B cell (primary cell): ENCODE measurements at places on chromosomes 5 and 9. TPM values are rescaled to one million over a fixed set of nuclear protein-coding genes. Genes with fewer than 3 reads are reported as not detected.

GGTA1 gene
- not detected in 2 replicates for total RNA-seq

NCS1 gene
- 0.05 and 0.39 TPM in 2 replicates for total RNA-seq

SPATA31A3 gene
- not detected in 2 replicates for total RNA-seq

PCDHB11 gene
- total RNA-seq, result not detected in 2 replicates

IFNA21 gene
- total RNA-seq, result not detected in 2 replicates

KCNMB1 gene
- not detected in 2 replicates for total RNA-seq

SOX30 gene
- total RNA-seq, result 0.29 and 0.49 TPM in 2 replicates

SURF6 gene
- total RNA-seq, result 24.8 and 25.9 TPM in 2 replicates

SARDH gene
- total RNA-seq, result 0.07 and 0.32 TPM in 2 replicates
